ENCODE measurements at places on chromosomes 7 and 10. TPM values are rescaled to one million over a fixed set of nuclear protein-coding genes. Genes with fewer than 3 reads are reported as not detected.

- H3K4me3 ChIP-seq = no peak overlapping the region
- no peaks in the 10 kb centered on the region for H3K27me3 ChIP-seq
- no peaks in the 10 kb centered on the region for H3K4me1 ChIP-seq
Measured at GRCh38 chr7:14687777-14688176, 214.8 kb downstream of the DGKB start.

- no peaks in the 10 kb centered on the region for H3K36me3 ChIP-seq
- no peak overlapping the region for H3K4me3 ChIP-seq
- H3K4me1 ChIP-seq = no peaks in the 10 kb centered on the region
- no peak for DNase-seq
- H3K27me3 ChIP-seq = no peaks in the 10 kb centered on the region
Measured at GRCh38 chr10:32112055-32112454, 55.8 kb upstream of the KIF5B start.

GRCh38 chr10:44242091-44242490, 142.8 kb downstream of the CXCL12 start:
- no peaks in the 10 kb centered on the region for H3K27me3 ChIP-seq
- no peak overlapping the region for H3K27ac ChIP-seq
- no peak overlapping the region for H3K4me3 ChIP-seq
- DNase-seq = no peak
- no peaks in the 10 kb centered on the region for H3K36me3 ChIP-seq

DNA sequence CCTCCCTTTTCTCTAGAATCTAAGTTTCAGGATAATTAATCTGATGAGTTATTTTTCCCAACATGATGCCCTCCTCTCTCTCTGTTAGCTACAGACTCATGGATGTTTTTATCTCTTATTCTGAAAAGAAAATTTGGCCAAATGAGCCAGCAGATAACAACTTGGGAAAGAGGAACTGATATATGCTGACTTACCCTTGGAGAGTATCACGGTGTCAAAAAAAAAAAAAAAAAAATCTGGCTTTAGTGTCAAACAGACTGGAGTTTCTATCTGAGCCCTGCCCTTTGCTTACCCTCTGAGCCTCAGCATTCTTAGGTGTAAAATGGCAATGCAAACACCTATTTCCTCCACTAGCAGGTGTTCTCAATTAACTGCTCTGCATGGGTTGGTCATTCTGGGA, 190.4 kb downstream of the AHR start:
- no peak for DNase-seq
- no peaks in the 10 kb centered on the region for H3K36me3 ChIP-seq
- no peaks in the 10 kb centered on the region for H3K27me3 ChIP-seq
- H3K4me1 ChIP-seq = no peaks in the 10 kb centered on the region
- H3K27ac ChIP-seq = no peak overlapping the region

GRCh38 chr7:140003913-140004382, 58.8 kb downstream of the PARP12 start:
- no peak overlapping the region for H3K27ac ChIP-seq
- no peaks in the 10 kb centered on the region for H3K36me3 ChIP-seq
- H3K4me1 ChIP-seq = no peaks in the 10 kb centered on the region

The PNLIPRP3 gene
- not detected for total RNA-seq

The LRRC17 gene
- total RNA-seq = 1.7 TPM

The TFR2 gene
- 669 TPM for total RNA-seq

DNA sequence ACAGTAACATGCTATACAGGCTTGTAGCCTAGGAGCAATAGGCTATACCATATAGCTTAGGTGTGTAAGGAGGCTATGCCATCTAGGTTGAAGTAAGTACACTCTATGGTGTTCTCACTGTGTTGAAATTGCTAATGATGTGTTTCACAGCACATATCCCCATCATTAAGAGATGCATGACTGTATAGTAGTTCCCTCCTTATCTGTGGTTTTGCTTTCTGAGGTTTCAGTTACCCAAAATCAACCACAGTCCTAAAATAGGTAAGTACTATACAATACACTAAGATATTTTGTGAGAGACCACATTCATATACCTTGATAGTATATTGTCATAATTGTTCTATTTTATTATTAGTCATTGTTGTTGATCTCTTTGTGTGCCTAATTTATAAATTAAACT, 12.7 kb downstream of the FZD1 start:
- no peak overlapping the region for H3K4me3 ChIP-seq
- no peaks in the 10 kb centered on the region for H3K36me3 ChIP-seq
- H3K4me1 ChIP-seq = no peaks in the 10 kb centered on the region
- H3K27ac ChIP-seq = no peak overlapping the region

The RGS10 gene
- 5.2 TPM for total RNA-seq

DNA sequence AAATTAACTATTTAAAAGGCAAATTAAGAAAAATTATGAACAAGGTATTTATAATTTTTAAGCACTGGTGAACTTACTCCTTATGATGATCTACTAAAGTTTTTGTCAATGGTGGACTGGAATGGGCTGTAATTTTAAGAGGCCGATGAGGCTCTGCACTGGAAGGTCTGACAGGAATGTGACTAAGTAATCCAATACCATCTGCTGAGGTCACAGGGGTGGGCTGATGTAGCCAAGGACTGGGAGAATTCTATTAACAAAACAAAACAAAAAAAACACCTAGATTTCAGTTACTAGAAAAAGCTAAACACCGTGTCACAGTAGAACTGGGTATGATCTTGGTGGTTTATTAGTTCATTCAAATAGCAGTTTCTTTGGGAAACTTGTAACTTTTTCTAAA, 75.9 kb downstream of the NRBF2 start:
- H3K27me3 ChIP-seq = no peaks in the 10 kb centered on the region
- H3K36me3 ChIP-seq = peaks cover 27% of the 10 kb centered on the region
- H3K27ac ChIP-seq = no peak overlapping the region
- no peaks in the 10 kb centered on the region for H3K4me1 ChIP-seq

The WASL gene
- total RNA-seq = 23.4 TPM

The CALML5 gene
- total RNA-seq = not detected

DNA sequence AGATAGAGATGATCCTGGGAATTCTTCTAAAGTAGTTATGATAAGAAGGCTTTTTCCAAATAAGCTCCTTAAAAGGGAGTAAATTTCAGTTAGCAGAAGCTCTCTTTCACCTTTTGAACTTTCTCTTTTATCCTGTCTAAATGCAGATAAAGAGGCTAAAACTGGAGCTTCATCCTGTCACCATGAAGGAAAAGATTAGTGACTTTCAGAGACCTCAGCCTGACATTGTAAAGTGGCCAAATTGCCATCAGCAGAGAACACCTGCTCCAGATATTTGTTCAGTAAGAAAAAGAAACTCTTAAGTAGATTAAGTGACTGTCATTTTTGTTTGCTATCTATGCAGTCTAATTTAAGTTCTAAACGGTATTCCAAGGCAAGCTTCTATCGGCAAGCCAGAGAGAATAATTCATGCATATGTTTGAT, 18.3 kb downstream of the VWDE start:
- H3K36me3 ChIP-seq = no peaks in the 10 kb centered on the region
- no peak overlapping the region for H3K4me3 ChIP-seq
- no peaks in the 10 kb centered on the region for H3K27me3 ChIP-seq
- H3K27ac ChIP-seq = no peak overlapping the region
- DNase-seq = no peak

DNA sequence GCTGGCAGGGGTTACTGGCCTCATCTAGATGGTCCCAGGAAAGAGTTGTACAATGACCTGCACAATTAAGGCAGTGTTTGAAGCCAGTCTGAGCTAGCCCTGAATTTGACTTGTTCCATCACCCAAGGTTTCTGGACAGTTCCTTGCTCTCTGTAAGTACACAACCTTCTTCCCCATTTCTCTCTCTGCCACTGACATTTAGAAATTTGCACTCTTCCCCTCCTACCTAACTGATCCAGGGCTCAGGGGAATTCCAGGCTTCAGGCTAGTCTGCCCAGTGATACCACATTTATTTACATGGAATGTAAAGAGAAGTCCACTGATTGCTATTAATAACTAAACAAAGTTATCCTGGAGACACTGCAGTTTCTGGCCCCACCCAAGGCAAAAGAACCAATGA, 139.0 kb upstream of the GPR26 start:
- H3K27ac ChIP-seq = no peak overlapping the region
- H3K36me3 ChIP-seq = no peaks in the 10 kb centered on the region
- no peak overlapping the region for H3K4me3 ChIP-seq
- no peaks in the 10 kb centered on the region for H3K27me3 ChIP-seq
- no peak for DNase-seq

The ANKRD7 gene
- total RNA-seq = not detected

The FAM25C gene
- 0.84 TPM for total RNA-seq

DNA sequence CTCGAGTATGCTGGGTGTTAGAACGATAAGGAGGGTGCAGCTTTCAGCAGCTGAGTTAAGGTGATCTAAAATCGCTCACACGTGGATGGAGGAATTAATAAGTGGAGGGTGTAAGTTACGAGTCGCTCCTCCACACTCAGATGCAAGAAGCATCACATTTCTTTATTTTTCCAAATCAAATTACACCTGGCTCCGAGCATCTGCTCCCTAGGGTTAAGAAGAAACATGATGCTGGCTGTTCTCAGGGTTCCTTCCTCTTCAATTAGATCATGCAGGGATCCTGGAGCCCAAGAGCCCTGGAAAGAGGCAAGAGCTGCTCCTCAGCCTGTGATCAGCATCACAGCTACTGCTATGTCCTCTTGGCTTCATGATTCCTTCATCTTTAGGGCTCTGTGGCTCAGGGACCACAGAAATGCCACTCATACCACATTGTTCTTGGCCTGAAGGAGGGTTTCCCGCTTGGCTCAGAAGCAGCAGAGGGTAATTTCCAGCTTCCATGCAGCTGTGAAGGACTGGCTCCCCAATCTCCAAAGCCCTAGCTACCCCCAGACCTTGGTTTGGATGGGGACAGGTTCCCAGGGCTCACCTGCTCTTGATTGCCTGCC, 235.9 kb upstream of the ZNF32 start:
- no peaks in the 10 kb centered on the region for H3K36me3 ChIP-seq
- no peak for DNase-seq
- H3K4me3 ChIP-seq = no peak overlapping the region
- no peaks in the 10 kb centered on the region for H3K4me1 ChIP-seq
- no peak overlapping the region for H3K27ac ChIP-seq

The LIPN gene
- 0.29 TPM for total RNA-seq

The EBF3 gene
- not detected for total RNA-seq

GRCh38 chr7:19262826-19263225, 117.6 kb upstream of the FERD3L start:
- H3K27me3 ChIP-seq = no peaks in the 10 kb centered on the region
- H3K27ac ChIP-seq = no peak overlapping the region
- no peak for DNase-seq

DNA sequence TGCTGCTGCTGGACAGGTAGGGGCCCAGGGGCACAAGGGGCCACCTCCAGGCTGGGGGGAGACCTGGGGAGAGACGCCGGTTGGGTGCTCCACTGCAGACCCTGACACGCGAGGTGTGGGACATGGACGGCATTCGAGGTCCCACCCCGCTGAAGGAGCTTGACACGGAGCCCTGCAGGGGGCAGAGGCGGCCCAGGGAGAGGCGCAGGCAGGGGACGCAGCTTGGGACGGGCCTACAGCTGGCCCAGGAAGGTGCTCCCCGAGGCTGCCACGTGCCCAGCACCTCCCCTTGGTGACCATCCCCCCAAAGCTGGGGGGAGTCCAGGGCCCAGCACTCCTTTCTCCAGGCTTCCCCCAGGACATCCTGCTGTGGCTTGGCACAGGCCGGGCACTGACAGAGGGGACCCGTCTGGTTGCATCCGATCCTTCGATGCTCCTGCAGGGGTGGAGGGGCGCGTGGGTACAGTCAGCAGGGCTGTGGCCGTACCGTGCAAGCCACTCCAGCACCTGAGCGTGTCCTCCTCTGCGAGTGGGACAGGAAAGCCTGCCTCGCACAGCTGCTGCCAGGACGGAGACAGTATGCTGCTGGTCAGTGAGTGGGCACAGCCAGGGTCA, 174.4 kb downstream of the ELFN1 start:
- H3K4me3 ChIP-seq = no peak overlapping the region
- H3K36me3 ChIP-seq = no peaks in the 10 kb centered on the region
- peaks cover 12% of the 10 kb centered on the region for H3K4me1 ChIP-seq

The ZCCHC24 gene
- total RNA-seq = 33.6 TPM

Data from right lobe of liver (tissue), 6 donors.